NCI-H1105 treated with DMSO at 0.1 percent for 48 hours (cell line): ENCODE measurements at places on chromosomes 5 and 9.

DNA sequence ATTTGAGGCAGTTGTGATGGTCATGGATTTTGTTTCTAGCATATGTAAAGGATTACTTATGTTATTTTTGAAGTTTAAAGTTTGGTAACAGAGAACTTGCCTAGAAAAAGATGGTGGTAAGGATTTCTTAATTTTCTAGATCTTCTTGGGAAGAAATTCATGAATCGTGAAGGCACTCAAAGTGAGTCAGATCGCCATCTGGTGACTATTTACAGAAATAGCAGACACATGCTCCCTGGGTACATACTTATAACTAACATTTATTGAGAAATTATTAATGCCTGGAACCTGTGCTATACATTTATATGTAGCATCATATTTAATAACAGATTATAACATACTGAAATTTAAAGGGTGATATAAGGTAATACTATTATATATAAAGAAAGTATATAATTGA is 299.7 kb downstream of the IZUMO3 start:
- DNase-seq = no peak

- no peak for DNase-seq
These were observed 918.6 kb upstream of the DMAC1 start for GRCh38 chr9:8718121-8718725.

GRCh38 chr5:8458038-8458383 is 589.1 kb downstream of the MTRR start:
- peak; percentile 15 for DNase-seq

DNA sequence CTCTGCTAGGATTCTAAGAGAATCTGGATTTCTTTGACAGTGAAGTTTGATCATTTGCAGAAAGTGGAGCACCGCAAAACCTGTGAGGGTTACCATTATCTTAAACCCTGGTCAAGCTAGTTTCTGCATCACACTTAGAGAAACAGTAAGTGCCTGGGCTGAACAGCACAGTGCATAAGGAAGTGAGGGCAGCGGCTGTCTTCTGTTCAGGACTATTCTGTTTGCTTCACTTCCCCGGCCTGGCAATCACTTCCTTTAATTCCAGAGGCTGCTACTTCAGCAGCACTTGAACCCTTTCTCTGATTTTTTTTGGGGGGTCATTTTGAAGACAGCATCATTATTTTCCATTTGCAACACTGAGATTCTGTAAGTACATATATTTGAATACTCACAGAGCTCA is 32.0 kb downstream of the SEMA6A start:
- DNase-seq = no peak

- DNase-seq = no peak
These were observed 14.2 kb downstream of the SPATA31E1 start for GRCh38 chr9:87896891-87897290.

GRCh38 chr9:70535546-70536323 is 121.3 kb upstream of the KLF9 start:
- DNase-seq = peak; percentile 2

DNA sequence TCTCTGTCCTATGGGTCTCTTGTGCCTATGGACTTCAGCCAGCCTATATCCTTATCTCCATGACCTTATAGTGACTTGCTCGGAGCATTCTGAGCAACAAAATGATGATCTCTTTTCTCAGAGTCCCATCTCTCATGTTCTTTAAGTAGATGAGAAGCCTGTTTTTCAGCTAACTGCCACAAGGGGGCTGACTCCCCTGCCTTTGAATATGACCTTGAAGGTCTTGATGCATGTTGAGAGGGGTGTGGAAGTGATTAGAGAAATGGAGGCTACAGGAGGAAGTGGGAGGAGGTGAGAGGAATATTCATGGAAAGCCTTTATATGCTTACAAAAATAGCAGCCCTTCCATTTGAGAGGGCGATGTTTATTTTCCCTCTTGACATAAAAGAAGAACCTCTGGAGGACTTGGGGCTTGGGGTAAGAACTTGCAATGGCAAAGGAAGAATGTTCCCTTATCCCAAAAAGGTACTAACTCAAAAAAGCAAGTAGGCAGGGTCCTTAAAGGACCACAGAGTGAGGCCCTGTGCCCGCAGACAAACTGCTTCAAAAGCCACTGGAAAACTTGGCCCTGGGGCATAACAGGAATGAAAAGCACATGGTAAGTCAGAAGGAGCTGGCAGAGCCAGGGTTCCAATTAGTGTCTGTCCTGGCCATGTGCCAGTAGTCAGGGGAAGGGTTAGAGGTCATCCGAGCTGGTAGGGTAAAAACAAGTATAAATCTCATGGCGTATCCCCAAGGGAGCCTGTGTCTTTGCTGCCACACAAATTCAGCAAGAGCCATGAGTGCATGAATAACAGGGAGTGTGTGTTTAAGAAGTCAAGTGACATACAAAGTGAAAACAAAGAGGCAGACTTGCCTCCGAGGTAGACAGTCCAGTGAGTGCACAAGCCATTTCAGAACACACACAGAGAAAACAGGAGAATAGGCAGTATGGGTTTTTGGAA is 39.1 kb downstream of the FGD3 start:
- DNase-seq = no peak

DNA sequence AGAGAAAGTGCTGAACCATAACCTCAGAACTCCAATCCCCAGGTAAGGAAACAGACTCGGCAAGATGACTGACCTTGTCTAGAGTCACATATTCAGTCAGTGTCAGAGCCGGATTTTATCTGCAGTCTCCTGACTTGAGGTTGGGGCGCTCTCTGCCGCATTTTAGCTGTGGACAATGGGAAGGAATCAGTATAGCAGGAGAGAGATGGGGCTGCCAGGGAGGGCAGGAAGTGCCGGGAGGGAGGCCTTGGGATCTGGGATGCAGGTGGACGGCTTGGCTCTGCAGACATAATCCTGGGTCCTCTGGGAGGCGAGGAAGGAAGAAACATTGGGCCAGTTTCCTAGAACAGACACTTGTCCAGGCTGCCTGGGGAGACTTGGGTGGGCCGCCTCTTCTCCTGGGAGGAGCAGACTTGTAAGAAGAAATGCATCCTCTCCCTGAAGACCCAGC is 39.7 kb upstream of the COL15A1 start:
- DNase-seq = no peak

DNA sequence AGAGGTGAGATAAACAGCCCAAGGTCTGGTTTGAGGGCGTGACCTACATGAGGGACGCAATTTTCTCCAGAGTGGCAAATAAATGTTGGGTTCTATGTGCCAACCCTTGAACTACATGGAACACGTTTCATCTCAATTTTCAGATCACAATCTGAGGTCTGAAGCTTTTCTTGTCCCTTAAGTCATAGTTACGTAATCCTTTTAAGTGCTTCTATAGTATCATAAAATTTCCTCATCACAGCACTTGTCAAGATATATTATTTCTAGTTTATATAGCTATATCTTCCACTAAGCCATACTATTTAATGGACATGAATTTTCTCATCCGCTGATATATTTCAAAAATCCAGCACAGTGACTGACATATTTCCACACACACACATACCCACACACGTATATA is 53.1 kb upstream of the GRIN3A start:
- no peak for DNase-seq

- DNase-seq = no peak
These were observed 656.3 kb upstream of the FAM174A start for GRCh38 chr5:99878830-99879229.

- no peak for DNase-seq
These were observed 2.6 kb downstream of the PCSK5 start for GRCh38 chr9:75893106-75893505.

DNA sequence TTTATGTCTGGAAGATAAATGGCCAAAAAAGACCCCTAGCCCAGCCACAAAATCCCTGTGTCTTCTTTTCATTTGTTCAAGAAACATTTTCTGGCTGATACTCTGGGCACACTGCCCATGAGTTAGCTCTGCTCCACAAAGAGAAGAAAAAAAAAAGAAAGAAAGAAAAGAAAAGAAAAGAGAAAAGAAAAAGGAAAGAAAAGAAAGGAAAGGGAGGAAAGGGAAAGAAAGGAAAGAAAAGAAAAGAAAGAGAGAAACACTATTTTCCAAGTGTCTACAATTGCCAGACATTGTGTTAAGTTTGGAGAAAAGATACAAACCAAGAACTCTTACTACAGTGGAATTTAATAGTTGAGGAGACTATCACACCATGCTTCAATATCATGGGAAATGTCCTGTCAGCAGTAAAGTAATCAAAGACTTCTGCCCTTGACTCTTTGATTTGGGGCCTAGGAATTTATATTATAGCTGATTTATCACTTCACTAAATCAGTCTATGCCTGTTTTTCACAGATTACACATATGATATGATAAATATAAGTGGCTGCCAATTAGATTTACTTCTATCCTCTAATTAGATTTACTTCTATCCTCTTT is 3.0 kb downstream of the TRMO start:
- no peak for DNase-seq

- peak; percentile 88 for DNase-seq
These were observed 140.0 kb downstream of the PBX3 start for GRCh38 chr9:125887172-125887571.

DNA sequence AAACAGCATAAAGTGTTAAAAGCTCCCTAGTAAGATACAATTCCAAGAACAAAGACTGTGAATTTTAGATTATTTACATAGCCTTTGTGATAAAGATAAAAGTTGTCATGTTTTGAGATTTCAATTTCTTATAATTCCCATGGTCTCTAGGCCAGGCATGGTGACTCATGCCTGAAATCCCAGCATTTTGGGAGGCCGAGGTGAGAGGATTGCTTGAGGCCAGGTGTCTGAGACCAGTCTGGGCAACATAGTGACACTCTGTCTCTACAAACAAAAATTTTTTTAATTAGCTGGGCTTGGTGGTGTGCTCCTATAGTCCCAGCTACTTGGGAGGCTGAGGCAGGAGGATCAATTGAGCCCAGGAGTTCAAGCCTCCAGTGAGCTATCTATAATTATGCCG is 48.1 kb downstream of the BDP1 start:
- DNase-seq = no peak

DNA sequence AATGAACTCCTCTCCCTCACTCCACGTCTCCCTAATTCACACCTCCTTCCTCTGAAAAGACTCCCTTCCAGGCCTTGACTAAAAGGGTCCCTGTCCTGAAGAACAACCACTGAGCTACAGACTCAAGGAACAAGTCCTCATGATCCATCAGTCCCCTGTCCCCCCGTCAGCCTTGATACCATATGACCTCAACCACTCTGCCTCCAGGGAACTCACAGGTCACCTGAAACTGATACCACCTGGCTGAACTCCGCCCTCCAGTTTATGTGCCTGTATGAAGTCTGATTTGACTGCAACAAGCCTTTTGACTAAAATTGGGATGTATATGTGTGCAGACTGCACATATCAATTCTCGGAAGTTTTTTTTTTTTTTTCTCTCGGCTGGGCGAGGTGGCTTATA is 88.7 kb downstream of the UGCG start:
- no peak for DNase-seq

- peak; percentile 60 for DNase-seq
These were observed 59.4 kb downstream of the SIL1 start for GRCh38 chr5:139138809-139139208.

- DNase-seq = no peak
These were observed 3.3 kb upstream of the MAN1B1 start for GRCh38 chr9:137083394-137084004.

DNA sequence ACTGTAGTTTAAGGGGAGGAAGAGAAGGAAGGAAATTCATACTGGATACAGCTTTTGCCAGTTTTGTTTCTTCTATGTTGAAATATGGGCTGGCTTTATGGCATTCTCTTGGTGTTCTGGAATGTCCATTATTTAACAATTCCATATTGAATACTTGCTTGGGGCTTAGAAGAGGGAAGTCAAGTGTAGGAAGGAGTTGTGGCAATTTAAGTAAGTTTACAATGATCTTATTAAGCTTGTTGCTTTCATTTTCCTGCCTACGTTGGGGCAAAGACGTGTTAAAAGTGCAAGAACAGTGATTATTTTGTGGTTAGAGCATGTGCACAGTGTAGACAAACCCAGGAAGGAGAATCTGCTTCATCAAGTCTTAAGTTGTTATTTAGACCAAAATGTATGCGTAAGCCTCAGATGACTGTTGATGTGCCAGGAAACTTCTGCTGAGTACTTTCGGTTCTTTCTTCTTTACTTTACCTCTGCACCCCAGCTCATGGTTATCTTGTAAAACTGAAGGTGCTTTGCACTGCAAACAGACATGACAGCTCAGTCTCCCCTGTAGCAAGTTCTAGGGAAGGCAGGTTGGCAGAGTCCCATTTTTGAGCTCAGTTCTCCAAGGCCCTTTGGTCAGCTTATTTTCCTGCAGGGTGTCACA is 75.8 kb downstream of the F2RL2 start:
- DNase-seq = no peak

- DNase-seq = no peak
These were observed 6.0 kb upstream of the ADAMTS16 start for GRCh38 chr5:5134107-5134506.

- DNase-seq = peak; percentile 0
These were observed 124.7 kb upstream of the TNPO1 start for GRCh38 chr5:72691751-72692150.

DNA sequence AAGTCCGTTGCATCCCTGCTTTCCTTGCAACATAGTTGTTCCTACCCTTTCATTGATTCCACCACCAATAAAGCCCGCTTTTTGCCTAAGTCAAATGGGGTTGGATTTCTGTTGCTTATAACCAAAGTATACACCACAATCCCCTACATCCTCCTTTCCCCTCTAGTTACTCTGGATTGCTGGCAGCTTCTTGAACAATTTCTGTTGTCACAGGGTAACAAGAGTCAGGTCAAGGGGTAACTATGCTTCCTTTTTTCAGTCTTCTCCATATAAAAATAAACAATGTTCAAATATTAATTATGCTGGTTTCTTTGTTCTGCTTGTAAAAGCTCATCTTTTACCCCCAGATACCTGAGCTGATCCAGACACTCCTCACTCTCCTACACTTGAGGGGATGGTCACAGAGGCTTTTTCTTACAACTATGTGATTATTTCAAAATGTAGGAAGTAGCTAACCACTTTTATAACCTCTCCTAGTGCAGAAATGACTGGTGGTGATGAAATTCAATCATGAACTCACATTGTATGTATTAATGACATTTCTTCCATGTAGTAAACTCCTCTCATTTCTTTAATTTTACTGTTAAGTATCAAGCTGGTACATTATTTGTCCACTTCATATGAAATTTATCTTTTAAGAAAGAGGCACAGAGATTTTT is 136.5 kb downstream of the SNX18 start:
- DNase-seq = no peak

DNA sequence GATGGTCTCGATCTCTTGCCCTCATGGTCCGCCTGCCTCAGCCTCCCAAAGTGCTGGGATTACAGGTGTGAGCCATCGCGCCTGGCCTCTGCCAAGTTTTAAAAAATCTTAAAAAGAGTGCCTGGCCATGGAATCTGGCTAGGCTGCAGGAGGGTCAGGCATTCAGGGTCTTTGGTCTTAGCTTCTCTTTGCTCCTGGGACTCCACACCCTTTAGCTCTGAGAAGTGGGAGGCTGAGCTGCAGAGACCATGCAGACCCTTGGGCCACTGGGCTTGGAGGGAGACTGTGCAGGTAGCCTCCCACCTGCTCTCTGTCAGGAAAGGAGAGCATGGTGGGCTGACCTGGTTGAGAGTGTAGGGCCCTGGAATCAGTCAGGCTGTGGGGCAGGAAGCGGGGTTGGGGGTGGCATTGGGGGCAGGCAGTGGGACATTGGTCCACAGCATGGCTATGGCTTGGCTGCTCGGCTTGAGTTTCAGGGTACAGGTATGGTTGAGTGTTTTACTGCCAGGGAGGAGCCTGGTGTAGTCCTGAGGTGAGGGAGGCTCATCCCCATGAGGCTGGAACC is 20.8 kb downstream of the PHF2 start:
- no peak for DNase-seq
